ENCODE measurements at places on chromosomes 5 and 9.

- no peak for DNase-seq
These were observed 698 bp upstream of the SEC24A start for GRCh38 chr5:134647750-134648424.

DNA sequence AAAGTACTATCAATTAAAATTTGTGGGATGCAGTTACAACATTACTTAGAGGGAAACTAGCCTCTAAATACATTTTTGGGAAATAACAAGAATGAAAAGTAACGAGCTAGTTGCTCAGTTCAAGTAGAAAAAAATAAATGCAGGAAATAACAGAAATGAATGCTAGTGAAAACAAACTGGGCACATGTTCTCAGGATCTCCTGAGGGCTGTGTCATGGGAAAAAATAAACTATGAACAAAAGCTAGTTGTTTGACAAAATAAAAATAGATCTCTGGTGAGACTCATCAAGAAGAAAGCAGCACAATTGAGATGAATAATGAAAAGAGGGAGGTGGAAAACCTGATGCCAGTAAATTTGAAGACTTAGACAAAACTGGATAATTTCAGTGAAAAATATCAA is 16.3 kb downstream of the IDNK start:
- DNase-seq = no peak

- DNase-seq = no peak
These were observed 3.8 kb downstream of the BARHL1 start for GRCh38 chr9:132585954-132586829.

DNA sequence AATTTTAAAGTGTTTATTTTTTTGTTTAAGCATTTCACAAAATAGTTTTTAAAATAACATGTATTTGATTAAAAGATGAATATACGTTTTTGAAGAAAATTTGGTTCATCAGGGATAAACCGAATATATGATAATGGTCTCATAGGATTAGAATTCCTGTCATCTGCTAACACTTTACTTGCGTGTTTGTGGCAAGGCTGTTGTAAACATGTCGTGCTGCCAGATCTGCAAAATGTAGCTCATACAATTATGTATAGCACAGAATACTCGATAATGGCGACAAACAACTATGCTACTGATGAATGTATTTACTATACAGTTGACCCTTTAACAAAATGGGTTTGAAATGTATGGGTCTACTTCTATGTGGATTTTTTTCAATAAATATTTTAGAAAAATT is 7.2 kb upstream of the TXNDC8 start:
- no peak for DNase-seq

DNA sequence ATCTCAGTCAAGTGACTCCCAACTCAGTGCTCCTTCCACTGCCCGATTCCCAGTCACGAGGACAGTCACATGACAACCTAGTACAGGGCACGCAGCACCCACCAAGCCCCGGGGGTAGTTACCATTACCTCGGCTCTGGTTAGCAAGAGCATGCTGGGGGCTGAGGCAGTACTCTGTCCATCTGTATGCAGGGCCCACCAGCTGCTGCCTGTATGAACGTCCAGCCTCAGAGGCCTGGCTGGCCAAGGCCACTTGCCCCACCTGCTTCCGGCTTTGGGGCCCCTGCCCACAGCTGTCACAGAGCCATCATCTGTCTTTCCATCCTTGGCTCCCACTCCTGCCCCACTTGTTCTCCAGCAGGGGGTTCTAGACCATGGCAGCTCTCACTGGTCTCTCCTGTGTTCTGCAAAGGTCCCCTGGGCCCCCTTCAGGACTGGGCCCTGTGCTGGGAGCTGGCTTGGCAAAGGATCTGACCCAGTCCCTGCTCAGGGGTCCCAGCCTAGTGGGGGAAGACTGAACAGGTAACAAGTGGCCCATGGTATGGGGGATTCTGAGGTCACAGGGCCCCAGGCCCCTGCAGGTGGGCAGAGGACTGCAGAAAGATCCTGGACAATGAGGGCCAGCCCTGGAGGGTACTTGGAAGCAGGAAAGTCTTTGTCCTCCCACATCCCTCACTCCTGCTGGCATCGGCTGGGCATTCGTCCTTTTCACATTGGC is 3.3 kb downstream of the RPL35 start:
- DNase-seq = no peak

DNA sequence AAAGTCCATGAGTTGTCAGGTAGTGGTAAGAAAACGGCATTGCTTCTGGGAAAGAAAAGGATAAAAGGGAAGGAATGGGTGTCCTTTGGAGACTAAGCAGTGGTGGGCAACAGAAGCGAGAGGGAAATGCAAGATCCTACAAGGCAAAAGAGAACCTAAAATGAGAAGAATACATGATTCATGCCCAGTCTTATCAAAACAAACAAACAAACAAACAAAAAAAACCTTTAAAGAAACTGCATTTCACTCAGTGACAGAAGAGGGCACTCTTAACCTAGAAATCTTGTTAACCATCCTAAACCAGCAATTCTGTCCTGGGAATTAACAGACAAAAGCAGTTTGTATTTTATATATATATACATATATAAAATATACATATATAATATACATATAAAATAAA is 88.5 kb downstream of the SUSD1 start:
- DNase-seq = no peak

- no peak for DNase-seq
These were observed 26.5 kb upstream of the DOCK2 start for GRCh38 chr5:169610606-169611005.

DNA sequence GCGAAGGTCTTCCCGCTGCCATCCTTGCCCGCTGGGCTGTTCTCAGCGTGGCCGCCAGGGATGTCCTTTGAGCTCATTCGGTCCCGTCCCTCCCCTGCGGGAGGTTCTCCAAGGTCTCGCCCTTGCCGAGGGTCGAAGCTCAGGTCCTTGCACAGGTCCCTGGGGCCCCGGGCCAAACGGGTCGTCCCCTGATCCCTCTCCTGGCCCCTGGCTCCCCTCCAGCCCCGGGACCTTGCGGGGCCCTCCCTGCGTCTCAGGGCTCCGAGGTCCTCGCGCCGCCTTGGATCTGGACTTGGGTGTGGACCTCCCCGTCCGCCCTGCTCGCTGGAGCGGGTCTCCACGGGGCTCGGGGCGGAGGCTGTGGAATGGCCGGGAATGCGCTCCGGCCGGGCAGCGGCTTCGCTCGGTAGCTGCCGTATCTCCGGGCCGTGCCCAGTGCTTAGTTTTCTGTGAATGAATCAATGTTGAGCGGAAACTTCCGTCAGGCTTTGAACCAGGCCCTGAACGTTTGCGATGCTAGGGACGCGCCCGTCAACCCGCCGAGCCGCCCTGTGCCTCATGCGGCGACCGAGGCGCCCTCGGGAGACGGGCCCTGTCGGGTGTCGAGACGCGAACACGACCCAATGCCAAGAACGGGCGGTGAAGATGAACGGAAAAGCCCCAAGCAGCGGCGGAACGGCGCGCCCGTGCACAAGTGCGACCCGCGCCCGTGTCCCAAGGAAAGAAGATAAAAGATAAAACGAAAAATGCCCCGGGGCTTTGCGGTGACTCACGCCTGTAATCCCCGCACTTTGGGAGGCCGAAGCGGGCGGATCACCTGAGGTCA is 780 bp downstream of the RNU6ATAC start:
- peak; percentile 51 for DNase-seq

GRCh38 chr9:30103647-30104394 is 2280.6 kb upstream of the ACO1 start:
- no peak for DNase-seq

DNA sequence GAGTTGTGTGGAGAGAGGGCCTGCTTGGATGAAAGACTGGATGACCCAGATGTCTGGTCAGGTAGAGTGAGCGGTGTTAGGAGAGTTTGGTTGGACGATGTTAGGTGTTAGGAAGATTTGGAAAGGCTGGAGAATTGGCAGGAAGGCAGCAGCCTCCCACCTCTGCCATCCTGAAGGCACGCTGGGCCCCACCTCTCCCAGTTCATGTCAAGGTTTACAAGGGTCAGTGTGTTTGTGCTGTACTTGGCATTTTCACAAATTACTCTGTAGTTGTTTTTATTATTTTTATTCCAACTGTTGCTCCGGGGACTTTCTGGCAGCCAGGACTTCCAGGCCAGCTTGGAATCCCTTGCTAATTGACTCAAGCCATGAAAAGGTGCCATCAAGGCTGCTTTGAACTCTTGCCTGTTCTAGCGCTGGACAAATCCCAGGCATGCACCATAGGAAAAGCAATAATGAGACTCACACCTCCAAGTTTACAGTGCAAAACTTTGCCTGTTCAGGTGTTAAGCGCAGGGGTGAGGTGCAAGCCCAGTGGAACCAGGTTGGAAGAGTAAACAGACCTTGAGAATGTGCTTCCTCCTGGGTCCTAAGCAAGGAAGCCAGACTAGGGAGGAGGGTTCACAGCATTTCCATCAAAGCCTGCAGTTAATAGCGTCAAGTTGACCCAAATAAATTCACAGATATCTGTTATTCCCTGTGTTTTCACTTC is 41.7 kb upstream of the KLF9 start:
- DNase-seq = no peak

GRCh38 chr9:121399883-121400607 is 30.0 kb upstream of the STOM start:
- no peak for DNase-seq

DNA sequence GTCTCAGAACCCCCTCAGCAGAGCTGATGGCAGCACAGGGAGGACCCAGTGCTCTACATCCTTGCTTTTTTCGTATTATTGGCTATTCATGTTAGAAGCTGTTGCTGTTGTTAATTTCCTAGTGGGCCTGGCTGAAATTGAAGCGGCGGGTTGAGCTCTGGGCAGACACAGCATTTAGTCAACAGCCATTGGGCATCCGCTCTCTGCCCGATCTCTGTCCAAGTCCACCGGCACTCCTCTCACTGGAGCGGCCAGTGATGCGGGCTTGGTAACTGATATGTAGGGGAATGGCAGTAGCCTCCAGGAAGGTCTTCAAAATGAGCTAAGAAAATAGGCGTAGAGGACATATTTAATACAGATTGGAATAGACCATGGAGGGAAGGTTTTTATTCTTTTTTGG is 1.3 kb upstream of the GARNL3 start:
- DNase-seq = no peak
